Endothelial cell (in vitro differentiated cells): ENCODE measurements at places on chromosomes 4 and X.

DNA sequence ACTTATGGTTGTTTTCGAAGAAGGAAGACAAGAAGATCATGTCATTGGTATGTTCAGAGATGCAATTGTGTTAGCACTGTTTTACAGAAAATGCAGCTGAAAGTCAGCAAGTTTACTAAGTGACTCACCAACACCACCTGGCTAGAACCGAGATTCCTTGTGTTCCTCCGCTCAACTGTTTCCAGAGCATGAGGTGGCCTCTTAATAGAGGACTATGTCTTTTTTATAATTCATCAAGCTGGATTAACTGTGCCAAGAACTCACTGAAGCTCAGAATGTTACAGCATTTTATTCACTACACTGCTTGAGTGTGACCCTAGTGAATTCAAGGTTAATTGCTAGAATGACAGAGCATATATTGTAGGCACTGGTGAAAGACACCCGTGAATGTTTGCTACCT is 1573.5 kb upstream of the TENM3 start:
- DNase-seq: no peak

DNA sequence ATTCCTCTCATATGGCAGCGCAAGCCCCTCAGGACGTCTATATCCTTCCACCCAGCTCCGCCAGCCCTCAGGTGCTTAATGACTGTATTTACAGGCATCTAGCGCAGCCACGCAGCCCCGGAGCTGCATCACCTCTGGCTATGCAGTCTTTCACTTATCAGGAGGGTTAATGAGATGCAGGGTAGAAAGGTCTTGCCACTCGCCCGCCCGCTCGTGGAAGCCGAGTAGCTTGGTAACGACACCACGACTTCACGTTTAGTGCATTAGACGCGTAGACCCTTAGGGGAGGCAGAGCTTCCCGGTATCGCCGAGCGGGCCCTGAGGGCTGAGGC is 1.5 kb upstream of the SLC16A2 start:
- DNase-seq: peak; percentile 3

DNA sequence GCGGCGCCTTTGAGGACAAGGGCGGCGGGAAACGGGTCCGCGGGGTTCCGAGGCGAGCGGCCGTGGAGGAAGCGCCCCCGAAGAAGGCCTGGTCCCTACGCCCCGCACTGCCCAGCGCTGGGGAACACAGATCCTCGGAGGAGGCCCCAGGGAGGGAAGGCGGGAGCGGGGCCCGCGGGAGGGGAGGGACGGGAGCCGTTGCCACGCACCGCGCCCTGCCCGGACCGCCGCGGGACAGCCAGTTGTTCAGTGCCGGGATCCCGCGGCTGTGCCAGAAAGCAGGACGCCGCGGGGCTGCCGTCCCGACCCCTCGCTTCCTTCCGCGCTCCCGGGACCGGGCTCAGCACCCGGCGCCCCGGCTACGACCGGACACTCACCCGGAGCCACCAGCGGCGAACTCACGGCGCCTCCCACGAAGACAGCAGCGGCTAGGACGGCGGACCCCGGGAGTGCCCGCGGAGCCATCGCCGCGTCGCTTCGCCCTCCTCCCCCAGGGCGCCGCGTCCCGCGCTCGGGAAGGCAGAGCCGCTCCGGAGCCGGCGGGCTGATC is 278 bp downstream of the RELL1 start:
- DNase-seq: peak; percentile 61

GRCh38 chr4:36041340-36041739 is 203.0 kb downstream of the ARAP2 start:
- no peak for DNase-seq

GRCh38 chr4:105050896-105051295 is 95.8 kb upstream of the TET2 start:
- DNase-seq: no peak

- no peak for DNase-seq
Observed at GRCh38 chrX:65674204-65674893, 6.9 kb downstream of the MSN start.

DNA sequence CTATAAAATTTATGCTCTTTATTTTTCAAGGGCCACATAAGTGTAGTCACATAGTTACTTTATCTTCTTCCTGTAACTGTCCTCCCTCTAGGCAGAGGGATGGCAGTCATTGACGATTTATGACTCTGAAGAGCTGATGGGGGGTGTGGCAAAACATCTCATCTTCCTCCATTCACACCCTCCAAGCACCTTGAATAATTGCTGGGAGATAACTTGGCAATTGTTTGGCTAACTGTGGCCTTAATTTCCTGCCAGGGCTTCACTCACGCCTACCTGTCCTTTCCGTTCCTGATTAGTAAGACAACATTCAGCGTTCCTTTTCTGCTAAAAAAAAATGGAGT is 329.2 kb downstream of the ARHGAP10 start:
- no peak for DNase-seq

DNA sequence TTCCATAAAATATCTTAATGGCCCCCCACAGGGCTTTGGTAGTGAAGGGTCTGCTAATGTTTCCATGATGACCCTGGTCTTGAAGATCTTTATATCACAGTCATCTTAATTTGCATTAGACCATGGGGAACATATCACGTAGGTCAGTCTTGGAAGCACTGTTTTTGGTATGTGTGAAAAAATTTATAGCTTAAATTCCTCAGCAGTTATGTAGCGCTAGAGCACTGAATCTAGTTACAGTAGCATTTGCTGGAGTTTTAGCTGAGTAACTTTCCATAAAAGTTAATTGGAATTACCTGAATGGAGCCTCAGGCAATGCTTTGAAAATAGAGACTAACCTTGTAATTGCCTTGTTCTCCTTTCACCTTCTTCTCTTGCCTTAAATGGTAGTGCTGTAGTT is 648.8 kb downstream of the IQCM start:
- DNase-seq: no peak

GRCh38 chr4:161920304-161921052 is 243.3 kb downstream of the FSTL5 start:
- no peak for DNase-seq

- no peak for DNase-seq
Observed at GRCh38 chr4:48620831-48621230, 130.8 kb downstream of the ZAR1 start.
